CD4-positive, CD25-positive, alpha-beta regulatory T cell (primary cell): ENCODE measurements at places on chromosomes 3 and 15.

DNA sequence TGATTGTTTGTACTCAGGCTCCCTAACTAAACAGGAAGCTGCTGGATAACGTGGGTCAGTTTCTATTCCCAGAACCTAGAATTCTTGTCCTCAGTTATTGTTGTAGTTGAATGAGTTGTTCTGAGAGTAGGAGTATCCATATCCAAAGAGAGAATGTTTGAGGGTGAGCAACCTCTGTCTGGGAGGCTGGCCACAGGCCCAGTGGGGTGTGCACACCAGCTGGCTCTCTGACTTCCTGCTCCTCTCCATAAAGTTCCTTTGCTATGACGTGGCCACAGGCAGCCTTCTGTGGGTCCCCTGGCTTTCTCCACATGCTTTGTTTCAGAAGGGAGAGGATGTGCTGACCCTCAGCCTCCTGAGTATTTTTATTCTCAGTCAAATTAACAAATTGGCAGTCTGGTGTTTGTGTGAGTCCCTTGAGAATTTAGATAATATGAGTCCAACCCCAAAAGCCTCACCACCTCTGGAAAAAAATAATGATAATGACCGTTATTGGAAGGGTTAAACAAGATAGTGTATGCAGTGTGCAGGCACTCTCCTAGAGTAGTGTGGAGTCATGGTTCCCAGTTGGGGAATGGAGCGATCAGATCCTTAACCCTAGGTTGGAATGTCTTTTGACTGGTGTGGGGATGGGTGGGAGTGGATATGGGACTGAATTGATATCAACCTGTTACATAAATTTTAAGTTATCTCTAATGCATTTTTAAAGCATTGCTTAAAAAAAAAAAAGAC, 47.6 kb upstream of the MED12L start:
- H3K27me3 ChIP-seq, result peaks cover 5% of the 10 kb centered on the region
- no peak for DNase-seq
- H3K27ac ChIP-seq, result no peak overlapping the region
- H3K4me1 ChIP-seq, result no peaks in the 10 kb centered on the region
- H3K4me3 ChIP-seq, result no peak overlapping the region

DNA sequence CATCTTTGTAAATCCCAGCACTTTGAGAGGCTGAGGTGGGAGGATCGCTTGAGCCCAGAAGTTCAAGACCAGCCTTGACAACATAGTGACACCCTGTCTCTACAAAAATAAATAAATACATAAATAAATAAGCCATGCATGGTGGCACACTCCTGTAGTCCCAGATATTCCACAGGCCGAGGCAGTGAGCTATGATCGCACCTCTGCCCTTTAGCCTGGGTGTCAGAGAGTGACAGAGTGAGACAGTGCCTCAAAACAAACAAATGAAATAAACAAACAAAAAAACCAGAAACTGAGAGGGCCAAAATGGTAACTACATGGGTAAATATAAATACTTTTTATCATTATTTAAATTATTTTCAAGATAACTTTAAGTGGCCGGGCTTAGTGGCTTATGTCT, 445.4 kb downstream of the ZIC1 start:
- no peak for DNase-seq
- no peaks in the 10 kb centered on the region for H3K27me3 ChIP-seq
- H3K4me3 ChIP-seq, result no peak overlapping the region

DNA sequence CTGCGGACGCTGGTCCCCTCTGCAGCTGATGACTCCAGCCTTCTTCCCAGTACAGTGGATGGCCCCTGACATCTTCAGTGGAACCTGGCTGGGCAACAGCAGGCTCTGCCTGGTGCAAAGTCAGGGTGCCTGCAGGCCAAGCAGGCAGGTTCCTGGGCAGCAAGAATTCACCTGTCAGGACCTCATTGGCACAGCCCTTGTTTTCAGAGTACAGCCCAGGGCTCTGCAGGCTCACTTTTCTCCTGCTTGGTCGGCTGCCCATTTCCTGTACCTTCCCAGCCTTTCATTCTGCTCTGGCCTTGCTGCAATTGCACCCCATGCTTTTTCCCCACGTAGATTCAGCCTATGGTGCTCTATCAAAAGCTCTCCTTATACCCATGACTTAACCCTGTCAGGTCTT, 56.0 kb downstream of the LRTM1 start:
- no peak for DNase-seq
- H3K4me1 ChIP-seq, result no peaks in the 10 kb centered on the region
- no peaks in the 10 kb centered on the region for H3K36me3 ChIP-seq
- H3K27me3 ChIP-seq, result no peaks in the 10 kb centered on the region

DNA sequence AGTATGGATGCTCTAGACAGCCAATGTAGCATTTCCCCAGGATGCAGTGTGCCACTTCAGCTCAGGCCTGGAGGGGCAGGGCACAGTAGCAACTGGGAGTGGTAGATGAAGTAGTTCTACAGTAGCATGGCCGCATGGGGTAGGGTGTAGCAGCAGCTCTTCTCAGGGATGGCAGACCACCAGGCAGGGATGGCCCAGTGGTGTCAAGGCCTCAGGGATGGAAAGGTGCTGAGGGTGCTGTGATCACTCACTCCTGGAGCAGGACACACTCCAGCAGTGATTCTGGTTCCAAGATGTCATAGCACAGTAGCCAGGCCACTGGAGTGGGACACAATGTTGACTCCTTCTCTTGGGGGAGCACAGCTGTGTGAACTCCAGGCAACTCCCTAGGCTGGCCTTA, 210.9 kb upstream of the LYSMD4 start:
- DNase-seq, result no peak
- no peaks in the 10 kb centered on the region for H3K4me1 ChIP-seq
- no peak overlapping the region for H3K4me3 ChIP-seq
- H3K27ac ChIP-seq, result no peak overlapping the region
- no peaks in the 10 kb centered on the region for H3K36me3 ChIP-seq

GRCh38 chr3:39140341-39140971, 12.9 kb downstream of the CSRNP1 start:
- DNase-seq, result no peak
- H3K36me3 ChIP-seq, result peaks cover 44% of the 10 kb centered on the region
- H3K27me3 ChIP-seq, result no peaks in the 10 kb centered on the region

GRCh38 chr3:118480101-118480860, 554.4 kb downstream of the IGSF11 start:
- no peaks in the 10 kb centered on the region for H3K27me3 ChIP-seq
- no peaks in the 10 kb centered on the region for H3K4me1 ChIP-seq
- H3K4me3 ChIP-seq, result no peak overlapping the region
